ENCODE measurements at places on chromosomes 16 and 17.

- no peak for DNase-seq
These were observed 4.1 kb upstream of the LCAT start for GRCh38 chr16:67948015-67948414.

DNA sequence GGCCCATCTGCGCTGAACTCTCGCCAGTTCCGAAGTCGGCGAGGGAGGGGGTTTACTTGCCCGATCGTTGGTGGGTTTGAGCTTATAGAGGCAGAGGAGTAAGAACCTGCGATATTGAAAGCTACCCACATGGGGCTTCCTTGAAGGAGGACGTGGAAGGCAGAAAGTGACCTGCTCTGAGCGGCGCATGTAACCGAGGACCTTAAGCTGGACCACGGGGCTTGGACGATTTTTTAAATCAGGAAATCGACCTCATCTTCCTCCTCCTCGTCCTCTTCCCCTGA is 2.0 kb downstream of the PRAC2 start:
- no peak for DNase-seq

- DNase-seq = no peak
These were observed 11.9 kb downstream of the TMEM94 start for GRCh38 chr17:75468291-75468754.

GRCh38 chr17:2776589-2777241 is 19.5 kb upstream of the RAP1GAP2 start:
- DNase-seq = peak; percentile 48

GRCh38 chr16:85724936-85725335 is 26.0 kb downstream of the C16orf74 start:
- no peak for DNase-seq

DNA sequence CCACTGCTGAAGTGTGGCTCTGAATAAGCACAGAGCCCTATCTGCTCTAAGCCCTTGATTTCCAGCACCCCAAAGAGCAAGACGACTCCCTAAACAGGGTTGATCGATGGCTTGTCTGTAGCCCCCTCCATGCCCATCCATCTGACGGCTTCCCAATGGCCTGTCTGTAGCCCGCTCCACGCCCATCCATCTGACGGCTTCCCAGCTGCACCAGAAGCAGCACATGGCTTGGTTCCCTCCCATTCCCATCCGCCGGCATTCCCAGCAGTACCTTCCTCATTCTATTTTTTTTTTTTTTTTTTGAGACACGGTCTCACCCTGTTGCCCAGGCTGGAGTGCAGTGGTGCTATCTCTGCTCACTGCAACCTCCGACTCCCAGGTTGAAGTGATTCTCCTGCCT is 64.5 kb downstream of the RBFOX3 start:
- DNase-seq = no peak

DNA sequence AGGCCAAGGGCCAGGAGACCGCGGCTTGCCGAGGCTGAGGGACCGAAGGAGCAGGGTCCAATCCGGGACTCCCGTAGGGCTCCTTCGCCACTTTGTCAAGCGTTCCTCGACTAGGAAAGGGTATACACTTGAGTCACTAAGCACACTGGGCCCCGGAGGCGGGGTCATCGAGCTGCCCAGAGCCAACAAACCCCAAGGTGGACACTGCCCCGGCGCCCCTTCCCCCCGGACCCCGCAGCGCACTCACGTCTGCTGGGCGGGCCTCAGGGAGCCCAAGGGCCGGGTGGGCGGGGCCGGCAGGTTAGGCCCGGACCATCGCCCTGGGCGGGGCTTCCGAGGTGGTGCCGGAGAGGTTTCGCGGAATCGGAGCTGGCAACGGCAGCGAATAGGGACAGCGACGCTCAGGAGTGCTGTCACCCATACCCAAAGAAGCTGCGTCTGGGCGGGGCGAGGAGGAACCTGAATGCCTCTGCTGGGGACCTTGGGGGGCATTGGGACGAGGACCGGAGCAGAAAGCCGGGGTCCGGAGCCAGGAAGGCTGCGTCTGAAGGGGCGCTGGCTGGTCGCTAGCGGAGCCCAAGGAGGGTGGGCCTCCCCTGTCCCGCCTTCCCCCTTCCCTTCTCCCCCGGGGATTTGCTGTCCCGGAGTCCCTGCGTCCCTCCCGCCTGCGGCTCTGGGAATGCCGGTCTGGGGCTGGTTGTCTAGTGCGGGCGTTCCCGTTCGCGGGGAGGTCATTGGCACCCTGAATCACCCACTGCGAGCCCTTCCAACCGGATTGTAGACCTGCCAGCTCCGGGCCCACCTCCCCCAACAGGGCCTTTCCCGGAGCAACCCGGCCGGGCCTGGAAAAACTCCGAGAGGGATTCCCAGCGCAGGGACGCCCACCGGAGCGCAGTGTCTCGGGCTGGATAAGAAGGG is 118.2 kb upstream of the SMURF2 start:
- no peak for DNase-seq

GRCh38 chr17:2105663-2106062 is 50.8 kb downstream of the HIC1 start:
- no peak for DNase-seq

DNA sequence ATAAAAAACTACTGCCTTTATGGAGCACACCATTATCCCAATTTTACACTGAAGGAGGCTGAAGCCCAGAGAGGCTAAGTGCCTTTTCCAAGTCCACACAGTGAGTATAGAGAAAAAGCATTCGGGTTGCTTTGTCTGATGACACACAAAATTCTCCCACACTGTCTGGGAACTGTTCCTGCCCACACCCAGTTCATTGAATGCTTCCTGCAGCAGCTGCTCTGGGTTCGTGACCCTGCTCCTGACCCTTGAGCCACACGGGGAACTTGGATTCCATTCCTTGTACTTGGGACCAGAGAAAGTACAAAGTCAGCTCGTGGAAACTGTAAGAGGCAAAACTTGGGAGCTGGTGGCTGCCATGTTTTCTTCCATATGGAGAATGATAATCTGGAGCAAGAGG is 57.9 kb downstream of the AKAP1 start:
- DNase-seq = no peak

GRCh38 chr17:78759203-78759968 is 22.7 kb downstream of the CYTH1 start:
- DNase-seq = peak; percentile 87

- no peak for DNase-seq
These were observed 2.8 kb downstream of the CFAP119 start for GRCh38 chr16:30758988-30759491.

- no peak for DNase-seq
These were observed 186.2 kb downstream of the CYLD start for GRCh38 chr16:50928065-50928464.

DNA sequence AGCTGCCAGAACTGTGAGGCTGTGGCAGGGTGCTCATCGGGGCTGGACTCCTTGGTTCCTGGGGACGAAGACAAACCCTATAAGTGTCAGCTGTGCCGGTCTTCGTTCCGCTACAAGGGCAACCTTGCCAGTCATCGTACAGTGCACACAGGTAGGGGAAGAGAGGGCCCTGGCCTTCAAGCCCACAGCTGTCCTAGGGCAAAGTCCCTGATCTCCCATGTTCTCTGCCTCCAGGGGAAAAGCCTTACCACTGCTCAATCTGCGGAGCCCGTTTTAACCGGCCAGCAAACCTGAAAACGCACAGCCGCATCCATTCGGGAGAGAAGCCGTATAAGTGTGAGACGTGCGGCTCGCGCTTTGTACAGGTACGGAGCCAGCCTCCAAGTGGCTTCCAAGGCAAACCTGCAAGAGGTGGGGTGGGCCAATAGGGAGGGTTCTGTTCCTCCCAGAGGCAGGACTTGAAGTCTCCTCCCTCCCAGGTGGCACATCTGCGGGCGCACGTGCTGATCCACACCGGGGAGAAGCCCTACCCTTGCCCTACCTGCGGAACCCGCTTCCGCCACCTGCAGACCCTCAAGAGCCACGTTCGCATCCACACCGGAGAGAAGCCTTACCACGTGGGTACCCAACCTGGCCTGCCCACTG is 3.7 kb downstream of the BCL6B start:
- DNase-seq = no peak

- no peak for DNase-seq
These were observed 13.3 kb upstream of the CD300LD start for GRCh38 chr17:74605361-74605760.

- DNase-seq = no peak
These were observed 36.7 kb downstream of the CTU2 start for GRCh38 chr16:88742896-88743605.

GRCh38 chr17:5043524-5043923 is 8.3 kb upstream of the SLC52A1 start:
- DNase-seq = no peak

DNA sequence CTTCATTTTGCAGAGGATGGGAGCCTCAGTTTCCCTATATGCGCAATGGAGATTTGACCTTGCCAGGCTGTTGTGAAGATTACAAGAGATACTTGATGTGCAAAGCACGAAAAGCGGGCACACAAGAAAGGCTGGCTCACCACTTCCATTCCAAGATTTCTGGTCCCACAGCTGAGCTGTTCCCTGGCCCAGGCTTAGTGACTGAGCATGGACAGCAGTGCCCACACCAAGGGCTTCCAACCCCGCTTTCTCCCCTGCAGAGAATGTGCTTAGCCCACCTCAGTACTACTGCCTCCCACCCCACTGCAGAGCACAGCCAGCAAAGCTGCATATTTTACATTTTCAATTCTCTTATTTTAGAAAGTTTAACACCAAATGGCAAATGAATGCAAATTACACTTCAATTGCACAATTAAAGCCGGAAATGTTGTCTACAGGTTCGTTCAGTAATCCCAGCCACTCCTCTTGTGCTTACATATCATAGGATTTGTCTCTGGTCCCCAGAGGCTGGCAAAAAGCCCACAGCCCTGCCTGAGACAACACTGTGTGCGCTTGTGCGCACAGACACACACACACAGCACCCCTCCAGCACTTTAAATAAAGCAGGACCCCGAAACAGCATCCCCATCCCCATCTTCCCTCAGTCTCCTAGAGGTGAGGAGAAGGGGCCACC is 51.8 kb downstream of the VAC14 start:
- DNase-seq = no peak

DNA sequence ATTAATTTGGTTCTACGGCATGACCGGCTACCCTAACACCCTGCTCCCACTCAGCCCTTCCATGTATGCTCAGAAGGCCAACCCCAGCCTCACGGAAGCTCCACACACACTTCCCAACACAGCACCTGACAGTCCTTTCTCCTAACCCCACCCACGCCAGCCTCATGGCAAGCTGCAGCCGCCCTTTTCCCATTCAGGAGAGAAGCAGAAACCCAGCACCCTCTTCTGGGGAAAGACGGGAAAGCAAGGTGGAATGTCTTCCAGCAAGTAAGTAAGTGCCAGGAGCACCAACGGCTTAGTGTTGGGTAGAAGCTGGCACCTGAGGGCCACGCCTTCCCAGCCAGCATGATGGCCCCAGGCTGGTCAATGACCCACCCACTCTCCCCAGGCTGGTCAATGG is 32.1 kb downstream of the ABR start:
- no peak for DNase-seq

DNA sequence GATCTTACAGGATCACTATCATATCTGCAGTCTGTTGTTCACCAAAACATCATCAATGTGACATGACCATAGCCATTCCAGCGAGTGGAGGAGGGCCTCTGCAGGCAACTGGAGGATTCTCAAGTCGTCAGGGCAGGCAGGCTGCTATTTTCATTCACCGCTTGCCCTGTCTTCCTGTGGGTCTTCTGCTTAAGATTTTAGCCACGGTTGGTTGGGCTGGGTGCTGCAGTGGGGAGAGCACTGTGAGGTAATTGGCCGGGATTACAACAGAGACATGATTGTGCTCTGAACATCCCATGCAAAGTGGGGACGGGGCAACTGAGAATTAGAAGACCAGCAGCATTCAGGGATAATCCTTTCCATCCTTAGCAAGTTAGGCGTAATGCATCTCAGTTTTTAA is 245.9 kb downstream of the CPPED1 start:
- DNase-seq = no peak

GRCh38 chr17:45273551-45273957 is 11.7 kb upstream of the SPATA32 start:
- no peak for DNase-seq

GRCh38 chr16:30605158-30605557 is 5.0 kb downstream of the ZNF689 start:
- no peak for DNase-seq

GRCh38 chr16:88382491-88383400 is at the start of gene ZNF469:
ZNF469 (plus strand) TSS chr16:88382959; CDS start chr16:88427471, 44,512 bp downstream.
- no peak for DNase-seq

GRCh38 chr17:48453447-48453846 is 23.4 kb upstream of the SKAP1 start:
- peak; percentile 75 for DNase-seq

DNA sequence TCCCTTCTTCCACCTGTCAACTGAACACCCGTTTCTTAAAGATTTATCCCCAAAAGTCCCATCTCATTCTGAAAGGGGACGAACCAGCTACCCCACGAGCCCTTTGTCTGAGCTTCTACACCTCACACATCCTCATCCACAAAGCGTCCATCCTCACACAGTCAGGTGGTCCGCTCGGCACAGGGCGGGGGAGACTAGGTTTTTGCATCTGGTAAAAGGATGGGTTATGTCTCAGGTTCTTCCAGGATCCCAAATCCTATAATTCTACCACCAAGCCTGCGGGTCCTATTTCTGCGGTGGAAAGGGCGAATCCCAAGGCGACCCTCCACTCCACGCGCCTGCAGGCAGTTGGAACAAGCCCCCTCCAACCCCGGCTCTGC is 458 bp downstream of the GFOD2 start:
- DNase-seq = no peak

DNA sequence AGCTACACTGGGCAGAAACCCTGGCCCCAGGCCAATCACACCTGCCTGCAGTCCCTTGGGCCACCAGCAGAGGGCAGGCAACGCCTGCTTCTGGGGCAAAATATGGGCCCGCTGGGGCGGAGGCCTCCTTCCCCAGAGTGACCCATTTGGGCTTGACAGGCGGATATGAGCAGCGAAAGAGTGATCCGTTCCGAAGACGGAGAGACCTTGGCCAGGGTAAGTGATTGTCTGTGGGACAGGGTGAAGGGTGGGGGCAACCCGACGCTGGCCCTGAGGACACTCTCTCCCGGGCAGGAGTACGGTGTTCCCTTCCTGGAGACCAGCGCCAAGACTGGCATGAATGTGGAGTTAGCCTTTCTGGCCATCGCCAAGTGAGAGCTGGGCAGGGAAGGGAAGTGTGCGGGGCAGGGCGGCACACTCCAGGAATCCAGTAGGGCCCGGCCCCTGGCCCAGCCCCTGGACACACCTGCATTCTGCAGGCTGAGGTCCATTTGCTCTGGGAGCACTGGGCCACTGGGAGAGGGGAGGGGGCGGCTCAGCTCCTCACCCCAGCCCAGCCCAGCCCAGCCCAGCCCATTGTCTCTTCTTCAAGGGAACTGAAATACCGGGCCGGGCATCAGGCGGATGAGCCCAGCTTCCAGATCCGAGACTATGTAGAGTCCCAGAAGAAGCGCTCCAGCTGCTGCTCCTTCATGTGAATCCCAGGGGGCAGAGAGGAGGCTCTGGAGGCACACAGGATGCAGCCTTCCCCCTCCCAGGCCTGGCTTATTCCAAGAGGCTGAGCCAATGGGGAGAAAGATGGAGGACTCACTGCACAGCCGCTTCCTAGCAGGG is 3.5 kb upstream of the NHERF1 start:
- DNase-seq = no peak

GRCh38 chr16:74029115-74029792 is 267.4 kb upstream of the PSMD7 start:
- DNase-seq = no peak

- no peak for DNase-seq
These were observed 28.8 kb upstream of the ST6GALNAC1 start for GRCh38 chr17:76672270-76672851.
